Endodermal cell (in vitro differentiated cells): ENCODE measurements at places on chromosomes 6 and 20.

DNA sequence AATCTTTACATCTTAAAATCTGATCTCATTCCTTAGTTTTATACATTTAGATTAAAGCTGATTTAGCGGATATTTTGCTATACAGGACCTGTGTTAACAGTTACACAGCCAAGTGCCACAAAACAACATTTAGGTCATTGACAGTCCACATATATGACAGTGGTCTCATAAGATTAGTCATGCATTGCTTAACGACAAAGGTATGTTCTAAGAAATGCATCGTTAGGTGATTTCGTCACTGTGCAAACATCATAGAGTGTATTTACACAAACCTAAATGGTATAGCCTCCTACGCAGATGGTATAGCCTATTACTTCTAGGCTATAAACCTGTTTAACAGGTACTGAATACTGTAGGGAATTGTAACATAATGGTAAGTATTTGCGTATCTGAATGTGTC lies 21.6 kb downstream of the ADGRG6 start:
- no peak overlapping the region for H3K27ac ChIP-seq
- H3K27me3 ChIP-seq = no peaks in the 10 kb centered on the region
- no peak overlapping the region for H3K4me3 ChIP-seq
- no peaks in the 10 kb centered on the region for H3K4me1 ChIP-seq

DNA sequence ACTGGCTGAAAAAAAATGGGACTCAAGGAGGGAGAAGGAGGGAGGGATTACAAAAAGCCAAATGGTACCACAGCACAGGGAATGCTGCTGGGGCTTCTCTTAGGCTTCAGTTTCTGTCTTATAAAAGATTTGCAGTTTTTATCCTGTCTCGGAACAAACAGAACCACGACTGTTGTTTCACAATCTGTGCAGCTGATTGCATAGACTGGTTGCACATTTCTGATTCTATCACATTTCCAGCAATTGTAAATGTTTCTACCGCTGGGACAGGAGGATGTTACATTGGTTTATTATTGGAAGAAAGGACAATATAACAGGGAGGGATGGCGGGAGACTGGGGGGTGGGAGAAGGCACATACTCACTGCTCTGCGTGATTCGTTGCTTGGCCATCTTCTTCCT lies 73.5 kb upstream of the ARID1B start:
- H3K27ac ChIP-seq = no peak overlapping the region
- no peaks in the 10 kb centered on the region for H3K36me3 ChIP-seq
- H3K4me1 ChIP-seq = no peaks in the 10 kb centered on the region
- H3K4me3 ChIP-seq = no peak overlapping the region
- no peak for DNase-seq

DNA sequence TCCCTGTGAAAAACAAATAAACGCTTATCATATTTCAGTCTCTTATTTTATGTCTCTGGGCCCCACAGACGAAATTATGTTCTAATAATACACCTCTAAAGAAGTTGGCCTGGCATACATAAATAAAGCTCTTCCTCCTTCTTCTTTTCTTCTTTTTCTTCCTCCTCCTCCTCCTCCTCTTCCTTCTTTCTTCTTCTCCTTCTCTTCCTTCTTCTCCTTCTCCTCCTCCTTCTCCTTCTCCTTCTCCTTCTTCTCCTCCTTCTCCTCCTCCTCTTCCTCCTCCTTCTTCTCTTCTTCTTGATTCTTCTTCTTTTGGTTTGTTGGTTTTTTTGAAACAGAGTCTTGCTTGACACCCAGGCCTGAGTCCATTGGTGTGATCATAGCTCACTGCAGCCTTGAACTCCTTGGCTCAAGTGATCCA lies 41.8 kb upstream of the PTPN1 start:
- DNase-seq = no peak
- H3K36me3 ChIP-seq = no peaks in the 10 kb centered on the region
- H3K4me1 ChIP-seq = peaks cover 3% of the 10 kb centered on the region
- H3K4me3 ChIP-seq = no peak overlapping the region

GRCh38 chr6:20417819-20418218 lies 16.1 kb downstream of the E2F3 start:
- peaks cover 34% of the 10 kb centered on the region for H3K4me1 ChIP-seq
- no peak overlapping the region for H3K27ac ChIP-seq
- no peak for DNase-seq
- no peaks in the 10 kb centered on the region for H3K27me3 ChIP-seq

GRCh38 chr20:42130810-42131596 lies 512.8 kb upstream of the CHD6 start:
- no peaks in the 10 kb centered on the region for H3K36me3 ChIP-seq
- no peaks in the 10 kb centered on the region for H3K27me3 ChIP-seq
- H3K4me3 ChIP-seq = no peak overlapping the region
- no peak for DNase-seq

DNA sequence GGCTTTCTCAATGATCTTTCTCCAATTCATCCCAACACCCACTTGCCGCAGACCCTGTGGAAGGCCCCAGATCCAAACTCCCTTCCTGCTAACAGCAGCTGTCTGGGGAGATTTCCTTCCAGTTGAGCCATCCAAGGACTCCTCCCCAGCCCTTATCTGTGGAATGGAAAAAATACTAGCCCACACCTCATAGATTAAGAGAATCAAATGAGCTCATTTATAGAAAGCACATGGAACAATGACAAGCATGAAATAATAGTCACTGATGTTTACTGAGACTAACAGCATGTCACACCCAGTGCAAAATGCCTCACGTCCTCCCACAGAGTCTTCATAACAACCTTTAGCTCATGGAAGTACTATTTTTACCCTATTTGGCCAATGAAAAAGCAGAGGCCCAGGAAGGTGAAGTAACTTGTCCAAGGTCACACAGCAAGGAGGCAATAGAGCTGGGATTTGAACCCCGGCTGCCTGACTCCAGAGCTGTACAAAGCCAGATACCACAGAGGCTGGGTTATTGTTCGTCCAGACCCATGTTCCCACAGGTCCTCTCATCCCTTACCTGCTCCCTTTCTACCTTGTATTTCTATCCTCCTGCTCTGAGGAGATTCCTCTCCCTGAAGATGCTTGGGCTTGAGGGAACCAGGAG lies 23.4 kb upstream of the PTGIS start:
- H3K27ac ChIP-seq = no peak overlapping the region
- H3K36me3 ChIP-seq = no peaks in the 10 kb centered on the region
- H3K4me3 ChIP-seq = no peak overlapping the region
- no peak for DNase-seq
- H3K4me1 ChIP-seq = no peaks in the 10 kb centered on the region
